AG04450 (cell line): ENCODE measurements at places on chromosomes 2 and 18.

DNA sequence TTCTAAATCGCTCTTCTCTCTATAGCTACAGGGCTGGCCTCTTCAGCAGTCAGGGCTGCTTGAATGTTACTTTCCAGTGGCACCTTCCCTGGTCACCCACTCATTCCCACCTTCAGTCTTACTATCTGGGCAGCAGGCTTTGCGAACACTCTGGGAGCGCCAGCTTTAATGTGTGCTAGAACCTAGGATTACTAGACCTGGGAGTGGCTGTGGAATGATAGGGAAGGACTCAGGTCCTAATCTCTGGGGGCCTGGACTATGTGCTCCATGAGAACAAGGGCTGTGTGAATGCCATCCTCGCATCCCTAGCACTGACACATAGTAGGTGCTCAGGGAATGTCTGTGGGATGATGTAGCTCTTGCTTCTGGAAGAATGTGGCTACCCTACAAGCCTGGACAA, 57.6 kb downstream of the BCL2L11 start:
- no peak for DNase-seq

DNA sequence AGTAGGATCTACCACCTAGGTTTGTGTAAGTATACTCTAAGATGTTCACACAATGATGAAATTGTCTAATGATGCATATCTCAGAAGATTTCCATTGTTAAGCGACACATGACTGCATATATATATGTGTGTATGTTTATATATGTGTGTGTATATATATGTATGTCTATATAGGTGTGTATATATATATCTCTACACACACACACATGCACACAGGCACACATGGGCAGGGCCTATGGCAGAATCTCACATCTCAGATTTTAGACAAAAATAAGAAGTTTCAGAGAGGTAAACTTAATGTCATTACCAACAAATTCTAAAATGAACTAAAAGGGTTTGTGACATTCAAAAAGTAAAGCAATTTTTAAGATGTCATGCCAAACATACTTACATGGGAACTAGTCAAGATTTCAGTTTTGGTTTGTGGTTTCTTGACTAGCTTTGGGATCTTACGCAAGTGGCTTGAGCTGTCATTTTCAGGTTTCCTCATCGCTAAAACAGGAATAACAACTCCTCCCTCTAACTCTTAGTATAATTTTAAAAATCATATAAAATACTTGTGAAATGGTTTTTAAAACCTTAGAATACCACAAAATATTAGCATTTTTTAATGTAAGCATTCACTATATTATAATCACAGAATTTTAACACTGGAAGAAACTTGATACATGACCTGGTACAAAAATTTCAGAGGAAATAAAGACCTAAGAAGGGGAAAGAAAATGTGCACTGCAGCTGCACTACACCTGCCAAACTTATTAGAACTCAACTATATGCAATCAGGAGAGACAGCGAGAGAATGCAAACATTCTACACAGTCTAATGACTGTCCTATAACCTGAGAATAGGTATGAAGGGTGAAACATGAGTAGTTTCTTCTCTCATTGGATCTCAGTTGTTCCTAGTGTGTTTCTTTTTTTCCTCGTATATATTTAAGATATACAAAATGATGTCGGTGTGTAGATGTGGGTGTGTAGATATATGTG, 75.7 kb downstream of the TTC21B start:
- DNase-seq: no peak

DNA sequence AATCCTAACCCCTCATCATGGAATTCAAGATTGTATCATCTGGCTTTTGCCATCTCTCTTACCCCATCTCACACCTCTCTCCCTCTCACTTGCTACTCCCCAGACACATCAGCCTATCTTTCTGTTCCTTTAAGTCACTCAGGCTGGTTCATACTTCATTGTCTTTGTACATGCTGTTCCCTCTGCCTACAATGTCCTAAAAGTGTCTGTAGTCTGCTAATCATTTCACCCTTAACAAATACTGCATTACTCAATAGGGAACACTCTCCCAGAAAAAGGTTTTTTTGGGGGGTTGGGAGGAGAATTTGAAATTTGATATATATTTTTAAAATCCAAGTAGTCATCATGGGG, 146.2 kb upstream of the KLF7 start:
- DNase-seq: no peak

DNA sequence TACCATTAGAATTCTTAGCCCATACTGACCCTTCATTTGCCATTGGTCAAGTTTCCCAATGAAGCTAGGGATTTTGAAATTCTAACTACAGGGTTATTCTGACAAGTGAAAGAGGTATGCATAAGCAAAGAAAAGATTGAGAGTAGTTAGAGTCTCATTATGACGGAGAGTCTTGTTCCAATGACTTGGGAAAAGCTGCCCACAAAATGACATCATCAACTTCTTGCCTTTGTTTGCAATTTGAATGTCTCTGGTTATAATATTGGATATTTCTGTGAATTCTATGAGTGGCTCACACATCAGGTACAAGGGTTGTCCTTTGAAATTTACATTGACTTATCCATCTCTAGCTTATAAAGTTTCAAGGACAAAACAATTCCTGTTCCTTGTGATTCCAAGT, 772.2 kb downstream of the TRIB2 start:
- DNase-seq: no peak

DNA sequence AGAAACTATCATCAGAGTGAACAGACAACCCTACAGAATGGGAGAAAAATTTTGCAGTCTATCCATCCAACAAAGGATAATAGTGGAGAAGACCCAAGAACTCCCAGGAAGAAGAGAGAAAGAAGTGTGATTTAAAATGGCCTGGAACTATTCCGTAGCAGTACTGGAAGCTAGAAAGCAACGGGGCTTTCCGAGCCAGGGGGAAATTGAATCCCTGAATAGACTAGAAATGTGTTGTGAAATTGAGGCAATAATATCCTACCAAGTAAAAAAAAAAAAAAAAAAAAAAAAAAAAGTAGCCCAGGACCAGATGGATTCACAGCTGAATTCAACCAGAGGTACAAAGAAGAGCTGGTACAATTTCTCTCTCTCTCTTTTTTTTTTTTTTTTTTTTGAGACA, 69.3 kb downstream of the FARP2 start:
- DNase-seq: no peak

GRCh38 chr2:230986520-230987136, 9.3 kb upstream of the SPATA3 start:
- DNase-seq: no peak

- DNase-seq: no peak
Measured at GRCh38 chr2:199662255-199662654, 188.7 kb downstream of the FTCDNL1 start.

DNA sequence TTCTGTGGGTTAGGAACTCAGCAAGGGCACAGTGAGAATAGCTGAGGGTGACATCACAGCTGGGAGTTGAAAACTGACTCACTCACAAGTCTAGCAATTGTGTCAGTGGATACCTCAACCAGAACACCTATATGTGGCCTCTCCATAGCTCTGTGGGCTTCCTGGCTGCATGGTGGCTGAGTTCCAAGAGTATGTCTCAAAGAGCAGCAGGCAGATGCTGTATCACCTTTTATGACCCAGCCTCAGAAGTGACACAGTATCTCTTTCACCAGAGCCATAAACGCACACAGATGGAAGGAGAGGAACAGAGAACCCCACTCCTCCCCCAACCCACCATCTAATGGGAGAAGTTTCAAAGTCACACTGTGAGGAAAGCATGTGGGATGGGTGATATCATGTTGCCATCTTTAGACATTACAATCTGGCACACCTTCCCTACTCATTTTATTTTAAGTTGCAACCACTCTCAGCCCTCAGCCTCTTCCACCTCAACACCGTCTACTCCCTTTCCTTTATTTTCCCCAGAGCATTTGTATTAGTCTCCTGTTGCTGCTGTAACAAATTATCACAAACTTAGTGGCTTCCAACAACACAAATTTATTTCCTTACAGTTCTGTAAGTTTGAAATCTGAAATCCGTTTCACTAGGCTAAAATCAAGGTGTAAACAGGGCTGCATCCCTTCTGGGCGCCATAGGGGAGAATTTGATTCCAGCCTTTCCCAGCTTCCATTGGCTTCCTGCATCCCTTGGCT, 134.6 kb upstream of the SPATS2L start:
- no peak for DNase-seq

GRCh38 chr18:13811993-13812392, 12.0 kb upstream of the MC5R start:
- DNase-seq: no peak

DNA sequence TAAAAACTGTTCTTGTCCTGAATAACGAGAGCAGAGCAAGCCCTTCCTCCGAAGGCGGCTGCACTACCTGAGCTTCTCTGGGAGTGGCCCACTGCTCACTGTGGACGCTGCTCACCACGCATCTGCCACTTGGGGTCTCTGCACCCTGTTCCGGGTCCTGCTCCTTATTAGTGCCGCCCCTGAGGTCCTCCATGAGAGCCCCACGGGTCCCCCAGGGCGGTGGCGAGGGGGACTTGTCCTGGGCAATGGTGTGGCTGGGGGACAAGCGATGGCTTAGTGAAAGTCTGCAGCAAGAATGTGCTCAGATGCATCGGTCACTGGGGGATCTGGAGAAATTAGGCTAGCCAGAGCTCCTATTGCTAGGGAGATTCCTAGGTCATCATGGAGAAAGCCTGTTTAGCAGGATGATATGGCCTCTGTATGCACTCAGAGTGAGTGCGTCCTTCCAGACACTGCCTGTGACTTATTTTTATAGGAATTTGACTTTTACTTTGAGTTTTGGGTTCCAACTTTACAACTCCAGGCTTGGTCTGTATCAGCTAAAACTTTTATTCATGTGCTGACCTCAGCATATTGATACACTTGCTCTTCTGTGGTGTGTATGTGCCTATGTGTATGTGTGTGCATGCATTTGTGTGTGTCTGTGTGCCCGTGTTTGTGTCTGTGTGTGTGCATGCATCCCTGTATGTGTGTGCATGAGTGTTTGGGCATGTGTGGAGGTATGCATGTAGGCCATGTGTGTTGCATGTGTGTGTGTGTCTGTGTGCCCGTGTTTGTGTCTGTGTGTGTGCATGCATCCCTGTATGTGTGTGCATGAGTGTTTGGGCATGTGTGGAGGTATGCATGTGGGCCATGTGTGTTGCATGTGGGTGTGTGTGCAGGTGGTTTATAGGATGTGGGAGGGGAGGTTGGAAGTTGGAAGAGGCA, 129.5 kb downstream of the SNTG2 start:
- no peak for DNase-seq

DNA sequence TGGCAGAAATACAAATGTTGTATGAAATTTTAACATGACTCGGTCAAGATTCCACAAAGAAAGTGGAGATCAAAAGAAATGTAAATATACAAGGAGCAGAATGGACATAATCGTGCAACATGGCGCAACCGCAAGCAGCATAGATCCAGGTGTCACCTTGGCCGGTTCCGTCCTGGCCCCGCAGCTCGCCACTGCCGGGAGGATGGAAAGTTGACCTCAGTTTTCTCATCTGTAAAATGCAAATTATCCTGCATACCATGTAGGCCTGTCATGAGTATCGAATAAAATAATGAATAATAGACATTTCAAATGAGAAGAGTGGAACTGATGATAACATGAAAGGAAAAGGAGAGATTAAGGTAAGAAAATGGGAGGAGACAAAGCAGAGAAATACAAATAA, 427.3 kb upstream of the SMIM21 start:
- no peak for DNase-seq

DNA sequence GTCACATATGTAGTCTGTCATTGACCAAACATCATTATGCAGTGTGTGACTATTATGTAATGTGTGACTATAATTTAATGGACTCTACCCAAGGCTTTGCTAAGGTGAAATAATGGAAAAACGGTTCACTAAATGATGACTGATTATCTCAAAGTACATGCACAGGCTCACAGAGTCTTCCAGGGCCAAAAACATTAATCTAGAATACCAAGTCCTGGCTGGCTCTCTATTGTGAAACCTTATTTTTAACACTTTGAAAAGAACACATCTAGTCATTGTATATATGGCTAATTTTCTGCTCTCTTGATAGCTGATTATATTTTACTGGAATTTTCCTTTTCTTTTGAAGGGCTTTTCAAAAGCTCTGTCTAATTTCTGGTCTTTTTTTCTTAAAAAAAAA, 102.9 kb upstream of the THUMPD2 start:
- DNase-seq: no peak
